ENCODE measurements at places on chromosomes 7 and 10.

DNA sequence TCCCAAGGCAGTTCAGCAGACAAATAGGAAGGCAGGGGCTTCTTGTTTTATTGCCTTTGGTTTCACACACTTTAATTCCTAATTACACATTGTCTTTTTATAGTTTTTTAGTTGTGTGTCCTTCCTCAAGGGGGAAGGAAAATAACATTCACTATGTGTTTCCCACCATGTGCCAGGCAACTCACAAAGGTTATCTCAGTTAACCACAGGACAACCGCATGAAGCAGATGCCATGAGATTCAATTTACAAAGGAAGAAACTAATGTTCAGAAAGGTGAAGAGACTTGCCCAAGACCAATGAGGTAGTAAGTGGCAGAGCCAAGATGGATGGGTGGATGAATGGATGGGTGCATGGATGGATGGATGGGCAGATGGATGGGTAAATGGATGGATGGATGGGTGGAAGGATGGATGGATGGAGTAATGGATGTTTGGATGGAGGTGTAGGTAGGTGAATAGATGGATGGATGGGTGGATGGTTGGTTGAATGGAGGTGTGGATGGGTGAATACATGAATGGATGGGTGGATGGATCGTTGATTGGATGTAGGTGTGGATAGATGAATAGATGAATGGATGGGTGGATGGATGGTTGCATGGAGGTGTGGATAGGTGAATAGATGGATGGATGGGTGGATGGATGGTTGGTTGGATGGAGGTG, 77.9 kb downstream of the ARHGAP22 start:
- DNase-seq = no peak

DNA sequence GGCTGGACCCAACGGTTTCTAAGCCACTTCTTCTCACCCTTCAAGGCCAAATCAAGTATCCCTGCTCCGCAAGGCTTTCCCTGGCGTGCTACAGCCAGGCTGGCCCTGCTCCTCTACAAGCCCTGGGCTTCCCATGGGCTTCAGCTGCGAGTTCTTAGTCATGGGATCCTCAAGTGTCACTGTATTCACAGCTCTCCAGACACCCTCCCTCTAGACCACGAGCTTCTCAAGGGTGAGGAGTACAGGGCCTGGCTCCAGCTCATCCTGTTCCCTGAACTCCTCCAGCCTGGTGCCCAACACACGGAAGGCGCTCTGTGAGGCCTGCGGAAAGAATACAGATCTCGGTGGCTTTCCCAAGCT, 38.8 kb downstream of the FAM53B start:
- DNase-seq = no peak

- DNase-seq = no peak
Measured at GRCh38 chr7:88485821-88486220, 179.1 kb upstream of the STEAP4 start.

DNA sequence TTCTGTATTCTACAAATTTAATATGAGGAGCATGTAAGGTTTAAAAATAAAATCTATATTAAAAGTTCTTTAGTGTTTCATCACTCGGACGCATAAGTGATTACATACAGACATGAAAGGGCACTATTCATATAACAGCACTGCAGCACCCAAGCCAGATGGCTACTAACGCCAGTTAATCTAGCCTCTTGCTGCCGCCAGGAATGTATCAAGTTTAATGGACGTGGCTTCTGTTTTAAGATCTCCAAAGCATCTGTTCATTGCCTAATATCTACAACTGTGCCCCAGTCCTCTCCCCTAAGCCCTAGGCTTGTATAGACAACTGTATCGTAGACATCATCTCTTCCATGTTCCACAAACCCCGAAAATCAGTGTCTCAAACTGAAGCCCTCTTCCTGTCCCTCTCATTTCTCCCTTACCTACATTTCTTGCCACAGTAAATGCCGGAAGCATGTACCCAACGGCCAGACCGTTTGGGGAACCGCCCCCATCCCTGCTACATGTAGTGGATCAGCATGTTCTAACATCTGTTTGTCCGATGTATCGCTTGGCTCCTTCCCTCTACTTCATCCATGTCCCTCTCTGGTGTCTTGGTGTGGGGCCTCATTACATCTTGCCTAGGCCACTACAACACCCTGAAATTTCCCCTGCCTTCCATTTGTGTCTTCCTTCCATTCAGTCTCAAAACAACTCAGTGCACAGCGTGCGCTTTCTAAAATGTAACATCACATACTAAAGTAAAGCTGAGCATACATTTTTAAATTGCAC, 147.5 kb upstream of the RSU1 start:
- no peak for DNase-seq

GRCh38 chr10:129972966-129973673, 9.0 kb upstream of the EBF3 start:
- no peak for DNase-seq

GRCh38 chr10:98370831-98371820, 43.9 kb downstream of the PYROXD2 start:
- DNase-seq = no peak

- no peak for DNase-seq
Measured at GRCh38 chr7:74026406-74026902, 1.5 kb upstream of the ELN start.

- DNase-seq = no peak
Measured at GRCh38 chr10:119246862-119247549, 39.6 kb downstream of the GRK5 start.

DNA sequence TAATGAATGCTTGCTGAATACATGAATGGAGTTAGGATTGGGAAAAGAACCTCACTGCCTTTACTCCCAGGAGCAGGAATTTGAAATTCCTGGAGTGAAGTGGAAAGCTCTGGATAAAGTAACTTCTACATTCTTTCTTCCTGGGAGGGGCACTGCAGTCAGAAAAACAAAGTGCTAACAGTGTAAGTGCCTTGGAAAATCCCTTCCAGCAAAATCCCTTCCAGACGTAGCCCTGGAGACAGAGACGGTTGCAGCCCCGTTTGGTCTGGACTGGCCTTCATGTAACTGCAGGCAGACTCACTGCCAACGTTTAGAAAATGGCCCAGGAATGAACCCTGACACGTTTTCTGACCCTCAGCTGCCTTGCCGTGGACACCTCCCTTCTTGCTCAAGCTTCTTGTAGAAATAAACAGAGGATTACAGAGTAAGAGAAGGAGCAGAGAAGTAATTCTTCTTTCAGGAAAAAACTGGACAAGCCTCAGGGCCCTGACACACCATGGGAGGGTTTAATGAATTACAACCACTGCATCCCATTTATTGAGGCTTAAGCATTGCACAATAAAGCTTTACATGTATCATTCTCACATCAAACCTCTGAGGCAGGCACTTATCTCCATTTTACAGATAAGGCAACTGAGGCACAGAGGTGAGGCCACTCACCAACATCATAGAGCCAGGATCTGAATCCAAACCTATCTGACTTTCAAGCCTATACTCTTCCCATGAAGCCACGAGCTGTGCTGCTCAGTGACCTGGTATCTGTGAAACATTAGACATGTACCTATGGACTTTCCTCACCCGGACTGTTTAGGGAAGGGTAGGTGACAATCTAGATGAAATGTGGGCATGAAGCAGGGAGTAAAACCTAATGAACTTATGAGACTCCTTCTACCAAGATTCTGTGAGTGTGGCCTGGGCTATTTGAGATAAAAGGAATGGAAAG, 7.8 kb downstream of the ITPRIP start:
- DNase-seq = no peak

DNA sequence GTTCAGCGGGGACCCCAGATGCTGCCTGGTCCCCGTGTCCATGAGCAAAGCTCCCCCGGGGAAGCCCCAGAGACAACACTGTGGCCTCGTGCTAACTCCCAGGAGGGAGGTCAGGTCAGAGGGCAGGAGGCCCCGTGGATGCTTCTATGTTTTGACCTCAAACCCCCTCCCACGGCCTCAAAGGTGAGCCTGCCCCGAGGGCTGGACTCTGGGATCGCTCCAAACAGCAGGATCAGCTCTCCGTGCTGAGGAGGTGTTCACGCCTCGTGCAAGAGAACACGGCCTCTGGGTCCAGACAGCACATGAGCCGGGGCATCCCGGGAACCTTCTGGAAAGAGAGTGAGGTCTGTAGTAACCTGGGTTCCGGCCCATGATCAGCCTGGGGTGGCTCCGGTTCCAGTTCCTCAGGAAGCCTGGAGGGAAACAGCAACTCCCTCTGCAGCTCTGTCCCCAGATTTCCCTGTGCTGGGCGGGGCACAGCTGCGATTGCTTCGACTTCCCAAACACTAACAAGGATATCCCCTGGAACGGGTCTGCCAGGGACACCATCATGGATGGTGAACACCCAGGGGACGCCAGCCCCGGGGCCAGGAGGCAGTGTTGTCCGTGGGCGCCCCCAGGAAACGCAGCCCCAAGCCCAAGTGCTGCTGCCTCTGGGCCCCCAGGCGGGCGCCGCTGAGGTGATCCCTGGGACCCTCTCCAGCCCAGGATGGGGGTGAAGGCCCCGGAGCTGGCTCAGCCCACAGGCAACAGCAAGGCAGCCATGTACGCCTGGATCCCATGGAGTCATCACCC, 18.0 kb upstream of the INPP5A start:
- DNase-seq = no peak

GRCh38 chr7:103593691-103594090, 147.7 kb upstream of the SLC26A5 start:
- no peak for DNase-seq

DNA sequence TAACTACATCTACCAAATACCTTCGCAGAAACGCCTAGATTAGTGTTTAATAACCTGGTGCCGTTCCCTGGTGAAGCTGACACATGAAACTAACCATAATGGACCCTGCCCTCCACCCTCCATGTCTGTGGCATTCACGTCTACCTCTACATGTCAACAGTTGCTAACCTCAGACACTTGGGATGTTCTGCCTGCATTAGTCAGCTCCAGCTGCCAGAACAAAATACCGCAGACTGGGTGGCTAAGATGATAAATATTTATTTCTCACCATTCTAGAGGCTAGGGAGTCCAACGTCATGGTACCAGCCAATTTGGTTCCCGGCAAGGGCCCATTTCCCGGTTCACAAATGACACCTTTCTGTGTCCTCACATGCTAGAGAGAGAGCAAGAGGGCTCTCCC, 118.5 kb upstream of the CHST15 start:
- DNase-seq = no peak

DNA sequence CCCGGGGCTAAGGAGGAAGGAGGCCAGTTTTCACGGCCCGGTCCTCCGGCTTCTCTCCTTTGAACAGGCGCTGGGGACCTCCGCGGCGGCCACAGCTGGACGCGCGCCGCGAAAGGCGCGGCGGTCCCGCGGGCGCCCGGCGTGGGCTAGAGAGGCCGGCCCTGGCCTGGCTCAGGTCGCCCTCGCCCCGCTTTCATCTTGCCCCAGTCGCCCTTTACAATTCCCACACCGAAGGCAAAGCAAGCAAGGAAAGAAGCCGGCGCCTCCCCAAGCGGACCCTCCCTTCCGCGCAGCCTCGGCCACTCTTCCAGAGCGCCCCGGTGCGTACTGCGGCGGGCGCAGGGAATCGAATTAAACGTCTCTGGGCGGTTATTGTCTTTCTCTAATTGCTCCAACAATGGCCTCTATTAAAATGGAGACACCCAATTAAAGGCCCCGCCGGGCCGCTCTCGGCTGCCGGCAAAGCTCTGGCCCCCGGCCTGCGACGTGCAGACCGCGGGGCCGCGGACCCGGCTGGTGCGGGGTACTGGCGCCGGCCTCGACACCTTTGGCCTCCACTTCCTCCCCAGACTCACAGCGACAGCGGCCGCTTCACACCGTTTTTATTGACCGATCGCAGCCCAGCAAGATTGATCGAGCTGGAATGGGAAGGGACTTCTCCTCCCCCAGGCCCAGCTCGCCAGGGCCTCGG, 4.5 kb upstream of the GATA3 start:
- DNase-seq = no peak

DNA sequence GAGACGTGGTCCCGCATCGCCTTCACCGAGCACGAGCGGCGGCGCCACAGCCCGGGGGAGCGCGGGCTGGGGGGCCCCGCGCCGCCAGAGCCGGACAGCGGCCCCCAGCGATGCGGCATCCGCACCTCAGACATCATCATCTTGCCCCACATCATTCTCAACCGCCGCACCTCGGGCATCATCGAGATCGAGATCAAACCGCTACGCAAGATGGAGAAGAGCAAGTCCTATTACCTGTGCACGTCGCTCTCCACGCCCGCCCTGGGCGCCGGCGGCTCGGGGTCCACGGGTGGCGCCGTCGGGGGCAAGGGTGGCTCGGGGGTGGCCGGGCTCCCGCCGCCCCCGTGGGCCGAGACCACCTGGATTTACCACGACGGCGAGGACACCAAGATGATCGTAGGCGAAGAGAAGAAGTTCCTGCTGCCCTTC, 737 bp downstream of the CNNM2 start:
- DNase-seq = no peak

DNA sequence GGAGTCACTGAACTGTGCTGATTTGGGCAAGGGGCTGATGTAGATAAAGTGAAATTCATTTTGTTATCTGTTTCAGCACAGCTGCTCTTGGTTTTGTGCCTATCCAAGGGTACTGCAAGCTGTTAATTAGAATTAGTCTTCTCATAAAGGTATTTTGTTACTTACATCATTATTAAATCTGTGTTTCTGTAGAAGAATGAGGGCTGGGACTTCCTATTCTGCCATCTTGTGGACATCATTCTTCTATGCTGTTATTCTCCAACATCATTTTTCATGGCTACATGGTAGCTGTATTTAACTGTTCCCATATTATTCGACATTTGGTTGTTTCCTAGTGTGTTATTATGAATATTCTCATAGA, 76.2 kb upstream of the CCDC71L start:
- no peak for DNase-seq

DNA sequence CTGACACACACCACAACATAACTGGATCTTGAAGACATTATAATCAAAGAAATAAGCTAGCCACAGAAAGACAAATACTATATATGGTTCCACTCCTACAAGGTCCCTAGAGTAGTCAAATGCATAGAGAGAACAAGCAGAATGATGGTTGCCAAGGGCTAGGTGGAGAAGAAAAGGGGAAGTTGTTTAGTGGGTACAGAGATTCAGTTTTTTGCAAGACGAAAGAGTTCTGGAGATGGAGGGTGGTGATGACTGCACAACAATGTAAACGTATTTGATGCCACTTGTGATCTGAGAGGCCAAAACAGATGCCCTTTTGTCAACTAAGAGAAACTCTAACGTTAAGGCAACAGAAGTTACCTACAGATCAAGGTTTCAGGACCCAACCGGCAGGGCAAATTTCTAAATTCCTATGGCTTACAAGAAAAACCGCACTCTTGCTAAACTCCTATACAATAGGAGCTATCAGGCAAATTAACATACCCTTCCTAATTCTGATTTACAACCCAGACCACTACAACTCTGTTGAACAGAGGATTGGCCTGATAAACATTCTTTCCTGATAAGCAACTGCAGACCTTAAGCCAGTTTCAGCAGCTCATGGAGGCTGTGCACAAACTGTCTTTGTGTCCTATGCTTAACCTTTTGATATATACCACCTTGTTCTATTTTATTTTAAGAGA, 69.0 kb downstream of the FAM107B start:
- no peak for DNase-seq
